ENCODE measurements at places on chromosomes 3 and 15.

- DNase-seq: no peak
These were observed 124.3 kb downstream of the ZNF280D start for GRCh38 chr15:56608993-56609392.

DNA sequence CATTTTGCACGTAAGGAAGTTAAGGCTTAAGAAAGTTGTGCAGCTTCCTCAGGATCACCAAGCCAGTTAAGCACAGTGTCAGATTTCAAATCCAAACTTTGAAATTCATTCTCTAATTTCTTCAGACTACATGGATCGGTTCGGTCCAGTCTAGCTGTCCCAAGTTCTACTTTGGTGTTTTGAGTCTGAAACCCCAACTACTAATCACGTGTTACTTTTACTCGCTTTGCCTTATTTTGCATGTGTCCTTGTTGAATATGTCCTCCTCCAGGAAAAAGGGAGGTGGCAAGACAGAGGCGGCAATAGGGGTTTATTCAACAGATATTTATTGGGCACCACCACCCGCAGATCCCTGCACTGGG, 522 bp upstream of the GXYLT2 start:
- no peak for DNase-seq

- DNase-seq: no peak
These were observed 166.3 kb downstream of the NECTIN3 start for GRCh38 chr3:111237946-111238345.

DNA sequence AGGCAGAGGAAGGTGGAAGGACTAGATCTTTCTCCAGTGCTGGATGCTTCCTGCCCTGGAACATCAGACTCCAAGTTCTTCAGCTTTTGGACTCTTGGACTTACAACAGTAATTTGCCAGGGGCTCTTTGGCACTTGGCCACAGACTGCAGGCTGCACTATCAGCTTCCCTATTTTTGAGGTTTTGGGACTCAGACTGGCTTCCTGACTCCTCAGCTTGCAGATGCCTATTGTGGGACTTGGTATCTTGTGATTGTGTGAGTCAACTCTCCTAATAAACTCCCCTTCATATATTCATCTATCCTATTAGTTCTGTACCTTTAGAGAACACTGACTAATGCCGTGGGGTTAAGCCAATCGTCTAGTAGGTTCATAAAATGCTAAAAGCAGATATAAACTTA, 8.8 kb upstream of the B3GNT5 start:
- no peak for DNase-seq

DNA sequence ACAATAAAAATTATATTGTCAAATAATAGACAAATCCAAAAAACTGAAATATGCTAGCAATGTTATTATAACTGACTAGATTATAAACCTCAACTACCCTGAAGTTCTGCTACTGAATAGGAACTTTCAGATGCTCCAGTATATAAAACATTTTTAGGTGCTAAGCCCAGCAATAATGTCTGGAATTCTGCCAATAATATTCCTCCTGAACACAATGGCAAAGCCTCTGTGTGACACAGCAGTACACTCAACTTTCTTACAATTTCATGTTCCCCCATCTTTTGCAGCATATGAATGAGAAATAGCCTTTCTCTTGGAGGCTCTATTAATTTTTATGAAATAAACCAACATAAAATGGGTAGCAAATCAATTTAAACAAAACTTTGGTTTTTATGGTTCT, 29.5 kb downstream of the ATOSA start:
- DNase-seq: no peak
